ENCODE measurements at places on chromosomes 5 and 9. TPM values are rescaled to one million over a fixed set of nuclear protein-coding genes. Genes with fewer than 3 reads are reported as not detected.

The PHYHD1 gene
- total RNA-seq, result 16.3 TPM

The PCDHB14 gene
- 0.63 TPM for total RNA-seq

The SEMA5A gene
- total RNA-seq, result 9.9 TPM

The CD274 gene
- total RNA-seq, result 1.6 TPM

The CENPK gene
- 2.1 TPM for total RNA-seq

The LHX2 gene
- not detected for total RNA-seq

The PCDHB8 gene
- total RNA-seq, result 0.32 TPM

The ARAP3 gene
- total RNA-seq, result 2.8 TPM

The IFNA2 gene
- total RNA-seq, result not detected

The ST8SIA4 gene
- total RNA-seq, result 0.09 TPM

The PDCD1LG2 gene
- 1.9 TPM for total RNA-seq

The MARCOL gene
- total RNA-seq, result not detected

The P4HA2 gene
- 199 TPM for total RNA-seq
